ENCODE measurements at places on chromosomes 11 and 22.
A peak's percentile ranks its signal among the peaks of the same experiment; 100 is the strongest.

DNA sequence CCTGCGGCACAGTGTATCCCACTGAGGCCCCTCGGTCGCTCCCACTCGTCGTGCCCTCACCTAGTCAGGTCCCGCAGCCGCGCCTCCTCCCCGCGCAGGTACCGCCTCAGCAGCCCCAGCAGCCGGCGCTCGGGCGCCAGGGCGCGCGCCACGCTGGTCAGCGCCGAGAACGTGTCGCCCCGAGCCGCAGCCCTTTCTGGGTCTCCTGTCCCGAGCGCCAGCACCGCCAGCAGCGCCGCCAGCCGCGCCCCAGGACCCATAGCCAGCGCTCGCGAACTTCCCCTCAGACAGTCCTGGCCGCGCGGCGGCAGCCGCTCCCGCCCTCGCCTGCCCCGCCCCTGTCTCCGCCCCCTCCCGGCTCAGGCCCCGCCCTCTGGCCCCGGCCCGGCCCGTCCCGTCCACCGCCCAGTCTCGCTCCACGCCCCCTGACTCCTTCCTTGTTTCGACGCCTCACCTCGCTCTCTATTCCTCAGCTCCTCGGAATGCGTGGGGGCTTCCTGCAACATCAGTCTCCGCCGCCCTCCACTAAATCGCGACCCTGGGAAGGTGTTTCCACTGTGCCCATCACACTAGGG lies at the start of gene P4HA3:
Gene P4HA3 (minus strand): TSS at position 289 of the 575 bp plus-strand sequence. CDS start 29 bp downstream, at position 260.
- no peak for DNase-seq

DNA sequence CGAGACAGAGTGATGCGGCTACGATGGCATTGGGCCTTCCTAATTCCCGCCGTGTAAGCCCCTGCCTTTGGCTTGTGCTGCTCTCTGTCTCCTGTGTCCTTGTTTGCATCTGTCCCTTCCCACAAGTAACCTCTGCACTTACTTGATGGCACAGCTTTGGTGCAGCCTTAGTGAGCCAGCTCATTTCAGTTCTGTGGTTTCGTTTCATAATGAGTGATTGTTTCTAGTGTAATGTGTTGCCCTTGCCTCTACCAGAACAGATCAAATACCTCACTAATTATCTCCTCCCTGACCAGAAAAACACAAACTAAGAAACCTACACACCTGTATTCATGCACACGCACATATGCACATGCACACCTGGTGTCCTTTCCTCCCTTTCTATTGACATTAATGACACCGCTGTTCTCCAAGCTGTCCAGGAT lies 58.8 kb downstream of the GRK3 start:
- DNase-seq: no peak

DNA sequence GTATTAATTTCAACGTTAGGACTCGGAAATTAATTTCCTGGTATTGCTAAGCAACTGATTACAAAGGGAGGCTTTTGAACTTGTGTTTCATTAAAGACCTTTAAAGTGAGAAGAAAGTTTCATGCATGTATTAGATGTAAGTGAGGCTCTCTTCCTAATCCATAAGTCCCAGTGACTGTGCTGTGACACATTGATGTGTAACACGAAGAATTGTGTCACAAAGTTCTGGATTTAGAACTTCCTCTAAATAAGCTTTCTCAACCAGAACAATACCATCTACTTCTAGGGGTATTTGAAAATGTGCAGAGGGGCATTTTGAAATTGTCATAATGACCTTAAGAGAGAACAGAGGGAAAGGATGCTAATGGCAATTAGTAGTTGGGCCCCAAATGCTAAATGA lies 14.4 kb downstream of the DCUN1D5 start:
- DNase-seq: no peak

GRCh38 chr11:35200811-35201341 lies 61.9 kb downstream of the CD44 start:
- DNase-seq: no peak

DNA sequence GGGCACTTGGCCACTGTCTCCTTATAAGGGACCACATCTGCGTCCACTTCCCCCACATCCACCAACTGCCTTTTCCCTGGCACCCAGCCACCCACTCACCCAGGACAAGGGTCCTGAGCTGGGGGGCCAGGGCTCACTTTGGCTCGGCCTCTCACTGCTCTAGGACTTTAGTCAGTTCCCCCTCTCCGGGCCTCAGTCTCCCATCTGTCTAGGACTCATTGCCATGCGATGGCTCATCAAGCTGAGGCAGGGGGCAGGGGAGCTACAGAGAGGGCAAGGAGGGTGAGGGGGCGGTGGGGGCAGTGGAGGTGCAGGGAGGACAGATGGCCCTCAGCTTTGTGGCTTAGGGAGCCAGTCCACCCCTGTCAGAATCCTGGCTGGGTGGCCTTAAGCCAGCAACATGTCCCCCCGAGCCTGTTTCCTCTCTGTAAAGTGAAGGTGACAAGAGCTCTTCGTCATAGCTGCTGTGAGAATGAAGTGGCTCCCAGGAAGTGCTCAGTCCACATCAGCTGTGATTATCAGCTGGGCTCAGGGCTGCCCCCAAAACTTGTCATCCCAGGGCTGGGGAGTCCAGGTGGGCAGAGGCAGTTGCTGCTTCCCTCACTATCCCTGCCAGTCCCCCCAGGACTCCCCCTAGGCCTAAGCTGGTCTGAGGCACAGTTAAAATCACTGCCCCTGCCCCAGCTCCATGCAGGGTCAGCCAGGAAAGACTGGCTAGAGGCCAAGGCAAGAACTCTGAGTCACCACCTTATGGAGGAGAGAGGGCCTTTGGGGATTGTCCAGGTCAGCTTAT lies 14.9 kb downstream of the RAC2 start:
- peak; percentile 24 for DNase-seq

GRCh38 chr22:30017375-30018223 lies 62.7 kb upstream of the HORMAD2 start:
- DNase-seq: no peak

- no peak for DNase-seq
These were observed 73.3 kb downstream of the TRIM44 start for GRCh38 chr11:35735903-35736302.

- DNase-seq: no peak
These were observed 505.2 kb downstream of the NTM start for GRCh38 chr11:131875611-131876010.

DNA sequence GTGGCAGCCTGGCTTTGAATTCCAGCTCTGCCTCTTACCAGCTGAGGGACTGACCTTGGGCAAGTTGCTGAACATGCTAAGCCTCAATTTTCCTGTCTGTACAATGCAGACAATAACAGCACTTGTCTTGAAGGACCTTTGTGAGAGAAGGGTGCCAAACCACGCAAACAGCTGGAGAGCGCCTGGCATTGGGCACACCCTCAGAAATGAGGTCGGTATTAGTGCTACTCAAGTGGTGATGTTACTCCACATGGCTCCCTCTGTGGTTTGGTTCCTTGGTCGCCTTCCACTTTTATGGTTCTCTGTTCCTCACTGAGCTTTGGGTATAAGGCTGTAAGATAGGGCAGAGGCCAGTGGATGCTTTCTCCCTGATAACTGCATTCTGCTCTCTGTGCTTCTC lies 8.2 kb downstream of the UBASH3B start:
- DNase-seq: no peak

GRCh38 chr11:107824668-107825369 lies 33.8 kb downstream of the SLC35F2 start:
- DNase-seq: no peak

GRCh38 chr11:129930296-129930695 lies 34.9 kb upstream of the NFRKB start:
- no peak for DNase-seq

DNA sequence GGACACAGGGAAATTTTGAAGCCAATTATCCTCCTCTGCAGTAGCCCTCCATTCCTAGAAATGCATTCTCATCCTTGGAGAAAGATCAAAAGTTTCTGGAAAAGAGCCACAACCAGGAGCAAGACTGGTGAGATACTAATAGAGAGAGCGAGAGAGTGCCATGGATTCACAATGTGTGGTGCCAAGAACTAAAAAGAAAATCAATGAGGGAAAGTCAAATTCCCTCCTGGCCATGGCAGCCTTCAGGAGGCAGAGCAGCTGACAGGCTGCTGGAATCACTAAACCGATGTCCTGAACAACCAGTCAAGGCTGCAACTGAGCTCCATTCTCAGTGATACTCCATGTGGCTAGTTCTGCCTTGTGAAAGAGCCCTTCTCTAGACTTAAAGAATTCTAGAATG lies 561.0 kb downstream of the SOX6 start:
- no peak for DNase-seq

GRCh38 chr11:34977089-34977912 lies 60.9 kb downstream of the PDHX start:
- DNase-seq: no peak

DNA sequence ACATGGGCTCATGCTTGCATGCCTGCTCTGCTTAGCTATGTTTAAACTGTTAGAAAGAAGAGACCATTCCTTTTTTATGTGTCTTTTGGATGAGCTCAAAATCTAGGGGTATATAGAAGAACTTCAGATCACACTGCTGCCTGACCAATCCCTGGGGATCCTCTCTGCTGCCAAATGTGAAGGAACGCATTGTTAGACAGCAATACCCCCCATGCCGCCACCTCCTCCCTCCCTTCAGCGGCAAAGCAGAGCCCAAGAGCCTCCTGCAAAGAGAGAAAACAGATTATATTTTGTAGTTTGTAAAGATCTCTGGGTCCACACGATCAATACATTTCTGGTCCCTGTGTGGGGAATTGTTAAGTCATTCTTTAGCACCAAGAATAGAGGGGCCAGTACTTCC lies 677.6 kb downstream of the NTM start:
- DNase-seq: no peak

- DNase-seq: no peak
These were observed 28.2 kb upstream of the TMPRSS4 start for GRCh38 chr11:118048472-118049370.

GRCh38 chr11:11426226-11426952 lies 73.3 kb upstream of the CSNK2A3 start:
- no peak for DNase-seq

DNA sequence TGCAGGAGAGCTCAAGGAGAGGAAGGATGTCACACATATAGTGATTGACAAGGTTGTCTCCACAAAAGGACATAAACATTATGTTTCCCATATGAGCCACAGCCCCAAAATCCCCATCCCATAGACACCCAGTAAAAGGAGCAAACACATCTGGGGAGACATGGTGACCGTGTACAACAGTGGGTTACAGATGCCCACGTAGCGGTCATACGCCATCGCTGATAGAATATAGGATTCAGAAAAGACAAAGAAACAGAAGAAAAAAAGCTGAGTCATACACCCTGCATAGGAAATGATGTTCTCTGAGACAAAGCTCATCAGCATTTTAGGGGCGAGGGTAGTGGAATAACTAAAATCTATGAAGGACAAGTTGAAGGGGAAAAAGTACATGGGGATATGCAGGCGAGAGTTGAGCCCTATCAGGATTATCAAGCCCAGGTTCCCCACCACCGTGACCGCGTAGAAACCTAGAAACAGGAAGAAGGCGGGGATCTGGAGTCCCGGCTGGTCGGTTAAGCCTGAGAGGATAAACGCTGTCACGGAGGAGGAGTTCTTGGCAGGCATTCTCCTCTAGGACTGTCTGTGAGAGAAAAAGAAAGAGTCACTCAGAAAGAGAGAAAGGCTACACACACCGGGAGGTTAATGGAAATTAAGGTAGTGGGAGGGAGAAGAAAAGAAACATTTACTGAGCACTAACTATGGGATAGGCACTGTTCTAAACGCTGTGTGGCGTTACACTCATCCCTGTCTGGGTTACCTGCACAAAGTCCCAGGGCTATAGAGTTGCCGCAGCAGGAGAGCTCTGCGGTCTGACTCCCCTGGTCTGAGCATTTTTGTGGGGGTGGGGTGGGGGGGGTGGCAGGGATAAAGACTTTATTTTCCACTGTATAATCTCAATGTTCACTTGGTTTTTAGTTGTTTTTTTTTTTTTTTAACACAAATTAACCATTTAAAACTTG lies 36.1 kb upstream of the OR8B8 start:
- peak; percentile 27 for DNase-seq

DNA sequence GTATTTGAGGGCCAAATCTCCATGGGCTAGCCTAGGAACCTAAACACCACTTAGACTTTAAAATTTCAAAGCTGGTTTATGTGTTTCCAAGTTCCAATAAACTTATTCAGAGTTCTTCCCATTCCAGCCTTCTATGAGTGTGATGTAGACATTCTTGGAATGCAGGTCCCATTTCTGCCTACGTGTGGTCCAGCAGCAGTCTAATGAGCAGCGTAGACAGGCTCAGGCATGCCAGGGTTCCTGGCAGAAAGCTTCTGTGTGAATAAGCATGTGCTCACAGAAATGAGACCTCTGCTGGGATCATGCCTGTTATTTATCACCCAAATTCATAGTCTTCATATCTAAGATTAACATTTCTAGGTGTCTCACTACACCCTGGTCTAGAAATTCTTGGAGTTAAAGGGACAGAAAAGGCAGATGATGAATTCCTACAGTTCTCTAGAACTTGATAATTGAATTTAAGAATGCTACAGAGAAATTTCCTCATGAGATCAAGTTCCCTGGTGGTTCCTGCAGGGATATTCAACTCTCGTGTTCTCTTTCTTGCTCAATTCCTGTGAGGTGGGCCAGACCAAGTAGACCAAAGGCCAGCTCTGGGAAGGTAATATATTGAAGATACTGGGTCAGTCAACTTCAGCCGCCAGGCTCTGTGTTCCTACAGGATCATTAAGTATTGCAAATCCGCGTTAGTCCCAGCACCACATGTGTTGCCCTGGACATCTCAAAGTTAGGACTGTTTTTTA lies 17.6 kb downstream of the RNF185 start:
- DNase-seq: peak; percentile 90

DNA sequence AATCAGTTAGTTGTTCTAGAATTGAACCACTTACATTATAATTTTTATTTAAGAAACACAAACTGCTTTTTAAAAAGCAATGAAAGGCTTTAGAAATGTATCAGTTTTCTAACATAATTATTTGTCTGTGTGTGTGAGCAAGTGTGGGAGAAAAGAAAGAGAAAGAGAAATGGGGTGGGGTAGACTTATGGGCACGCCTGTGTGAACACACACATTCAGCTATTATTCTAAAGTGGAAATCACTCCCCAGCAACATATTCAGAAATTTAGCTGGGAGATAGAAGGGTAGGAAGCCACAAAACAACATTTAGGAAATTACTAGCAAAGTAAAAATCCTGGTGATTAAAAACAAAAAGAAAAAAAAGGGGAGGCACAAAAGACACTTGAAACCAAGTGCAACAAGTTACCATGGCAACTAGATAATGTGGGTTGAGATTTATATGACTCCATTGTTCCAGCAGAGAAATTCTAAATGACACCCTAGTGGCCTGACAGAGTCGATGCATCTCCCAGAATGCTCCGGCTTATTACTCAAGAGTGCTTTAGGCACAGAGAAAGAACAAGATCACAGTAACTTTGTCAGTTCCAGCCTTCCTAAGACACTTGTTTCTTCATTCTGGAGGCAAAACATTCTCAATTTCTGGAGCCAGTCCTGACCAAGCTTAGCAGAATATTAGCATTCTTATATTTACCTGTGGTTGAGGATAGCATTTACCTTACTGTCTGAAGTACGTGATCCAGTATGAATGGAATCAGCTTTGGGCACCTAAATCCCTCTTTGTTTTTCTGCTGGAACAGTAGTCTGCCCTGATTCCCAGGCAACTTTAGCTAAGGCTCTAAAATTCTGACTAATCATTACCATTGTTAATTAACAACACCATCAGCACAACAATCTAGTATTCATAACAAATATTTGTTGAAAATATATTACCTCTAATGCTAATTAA lies 444.4 kb downstream of the DLG2 start:
- peak; percentile 34 for DNase-seq

GRCh38 chr11:2164861-2165555 lies 4.0 kb upstream of the INS start:
- DNase-seq: no peak
